CMK (cell line): ENCODE measurements at places on chromosomes 11 and 22.

DNA sequence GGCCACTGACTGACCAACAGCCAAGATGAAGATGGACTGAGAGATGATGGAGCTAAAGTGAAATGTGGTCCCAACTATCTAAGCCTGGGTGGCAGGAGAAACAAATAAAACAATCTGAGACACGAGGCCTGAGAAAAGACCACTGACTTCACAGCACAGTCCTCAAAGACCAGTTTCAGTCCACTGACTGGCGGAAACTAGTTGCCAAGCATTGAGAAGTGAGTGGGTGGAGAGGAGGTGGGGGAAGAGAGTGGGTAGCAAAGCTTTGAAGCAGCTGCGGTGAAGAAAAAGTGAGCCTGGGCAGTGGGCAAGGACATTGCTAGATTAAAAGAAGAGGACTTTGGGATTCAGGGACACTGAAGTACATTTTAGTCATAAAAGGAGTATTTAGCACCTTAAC is 1.9 kb downstream of the MS4A1 start:
- no peak for DNase-seq

GRCh38 chr11:118503216-118503615 is 24.1 kb upstream of the TTC36 start:
- no peak for DNase-seq

DNA sequence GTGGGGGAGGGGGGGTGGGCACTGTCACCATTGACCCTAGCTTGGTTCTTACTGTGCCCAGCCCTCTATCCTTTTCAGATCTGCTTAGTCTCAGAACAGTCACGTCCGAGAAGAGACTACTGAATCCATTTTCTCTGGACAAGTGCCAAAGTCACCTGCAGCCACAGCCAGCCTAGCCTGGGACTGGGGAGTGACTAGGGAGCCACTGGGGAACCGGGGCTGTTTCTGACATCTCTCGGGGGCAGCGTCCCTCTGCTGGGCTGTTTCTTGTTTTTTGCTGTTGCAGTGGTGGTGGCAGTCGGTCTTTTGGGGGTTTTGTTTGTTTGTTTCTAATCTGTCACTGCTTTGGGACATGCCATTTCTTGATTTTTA is 8.7 kb downstream of the SLC37A2 start:
- DNase-seq = no peak

GRCh38 chr11:130386056-130386455 is 42.4 kb downstream of the ADAMTS8 start:
- DNase-seq = no peak

GRCh38 chr22:44340271-44341239 is 27.8 kb upstream of the SHISAL1 start:
- no peak for DNase-seq

DNA sequence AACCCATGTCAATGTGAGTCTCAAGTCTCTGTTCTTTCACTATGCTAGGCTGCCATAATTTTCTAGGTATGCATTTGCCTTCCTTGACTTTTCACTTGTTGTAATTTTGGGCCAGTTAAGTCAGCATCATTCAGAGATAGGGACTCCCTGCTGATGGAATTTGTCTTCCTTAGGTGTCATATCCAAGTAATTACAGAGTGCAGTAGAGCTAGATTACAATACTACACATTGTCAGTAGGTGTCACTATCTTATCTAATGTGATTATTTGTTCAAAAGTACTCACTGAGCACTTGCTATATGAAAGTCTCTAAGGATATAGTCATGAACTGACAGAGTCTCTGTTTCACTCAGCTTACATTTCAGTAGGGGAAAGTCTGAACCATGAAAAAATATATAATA is 25.0 kb upstream of the SYN3 start:
- DNase-seq = no peak
